Activated CD4-positive, alpha-beta T cell treated with anti-CD3 and anti-CD28 coated beads, Interleukin-2, amount 50 U/mL, for 48 hours (primary cell): ENCODE measurements at places on chromosomes 5 and 9.

- DNase-seq: no peak
Measured at GRCh38 chr9:115133649-115134048, 15.7 kb upstream of the TNC start.

DNA sequence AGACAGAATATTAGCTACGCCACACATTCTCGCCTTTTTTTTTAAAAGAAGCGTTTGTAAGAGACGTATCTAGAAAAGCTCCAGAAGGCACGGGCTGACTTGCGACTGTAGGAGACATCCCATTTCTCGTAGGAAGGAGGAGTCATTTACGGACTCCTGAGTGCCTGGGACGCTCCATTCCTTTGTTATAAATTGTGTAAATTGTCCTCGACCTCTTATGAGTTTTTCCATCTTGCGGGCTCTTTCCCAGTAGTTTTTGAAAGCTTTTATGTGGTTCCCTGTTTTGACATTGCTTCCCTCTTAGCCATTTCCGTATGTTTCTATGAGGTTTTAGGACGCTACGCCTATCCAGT lies 1.0 kb downstream of the RABL6 start:
- DNase-seq: no peak

DNA sequence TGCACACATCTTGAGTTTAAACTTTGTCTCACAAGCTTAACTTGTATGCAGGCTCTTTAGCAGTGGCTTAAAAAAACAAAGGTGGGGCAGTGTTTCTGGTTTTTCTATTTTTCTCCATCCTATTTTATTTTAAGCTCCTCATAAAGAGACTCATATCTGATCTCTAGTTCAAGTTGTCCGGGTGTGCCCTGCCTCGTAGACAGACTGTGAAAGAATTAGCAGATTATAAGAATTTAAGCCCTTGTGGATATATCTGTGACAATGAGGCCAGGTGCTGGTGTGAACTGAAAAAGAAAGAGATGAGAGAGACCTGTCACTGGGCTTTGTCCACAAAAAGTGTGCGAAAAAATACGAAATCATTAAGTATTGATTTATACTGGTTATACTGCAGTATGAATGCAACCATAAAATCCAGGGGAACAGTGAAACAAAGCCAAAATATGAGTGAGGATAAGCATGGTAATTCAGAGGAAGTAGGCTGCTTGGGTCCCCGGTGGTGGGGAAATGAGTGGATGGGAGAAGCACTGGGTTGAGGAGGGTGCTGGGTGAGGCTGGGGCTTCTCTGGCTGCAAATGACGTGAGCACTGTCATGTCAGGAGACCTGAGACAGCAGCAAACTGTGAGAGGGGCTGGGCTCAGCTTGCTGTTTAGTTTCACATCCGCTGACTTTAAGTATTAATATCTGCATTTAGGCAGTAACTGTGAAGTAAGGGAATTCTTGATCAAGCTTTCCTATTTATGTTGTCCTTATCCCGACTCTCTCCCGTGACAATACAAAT lies 179.7 kb upstream of the ANKRD55 start:
- peak; percentile 11 for DNase-seq

DNA sequence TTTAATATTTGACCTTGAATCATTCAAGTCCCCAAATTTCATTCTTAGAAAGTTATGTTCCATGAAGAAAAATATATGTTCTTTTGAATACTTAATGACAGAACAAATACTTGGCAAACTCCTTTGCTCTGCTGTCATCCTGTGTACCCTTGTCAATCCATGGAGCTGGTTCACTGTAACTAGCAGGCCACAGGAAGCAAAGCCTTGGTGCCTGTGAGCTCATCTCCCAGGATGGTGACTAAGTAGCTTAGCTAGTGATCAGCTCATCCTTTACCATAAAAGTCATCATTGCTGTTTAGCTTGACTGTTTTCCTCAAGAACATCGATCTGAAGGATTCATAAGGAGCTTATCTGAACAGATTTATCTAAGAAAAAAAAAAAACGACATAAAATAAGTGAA lies 65.4 kb downstream of the WDR41 start:
- no peak for DNase-seq

DNA sequence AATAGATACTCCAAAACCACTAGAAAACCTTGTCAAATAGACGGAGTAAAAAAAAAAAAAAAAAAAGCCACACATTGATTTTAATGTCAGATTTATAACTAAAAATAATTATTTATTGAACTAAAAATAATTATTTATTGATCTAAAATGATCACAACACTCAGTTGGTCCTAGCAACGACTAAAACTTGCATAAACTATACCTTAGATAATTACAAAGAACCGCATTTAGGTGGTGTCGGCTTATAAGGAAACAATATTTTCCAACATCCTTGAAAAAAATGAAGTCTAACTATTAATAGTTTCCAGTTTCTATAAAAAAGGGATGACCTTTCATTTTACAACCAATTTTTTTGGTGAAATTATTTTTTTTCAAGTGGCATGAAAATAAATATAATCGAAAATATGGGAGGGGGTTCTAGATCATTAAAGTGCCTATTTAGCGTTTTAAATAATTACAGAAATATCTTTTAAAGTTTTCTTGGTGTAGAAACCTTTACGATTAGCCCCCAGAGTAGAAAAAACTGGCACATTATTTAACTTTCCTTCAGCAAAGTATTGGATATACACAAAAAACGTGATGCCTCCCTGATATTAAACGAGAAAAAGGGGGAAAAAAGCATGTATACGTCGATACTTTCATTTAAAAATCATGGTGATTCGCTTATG lies 3.7 kb downstream of the ARRDC3 start:
- no peak for DNase-seq

DNA sequence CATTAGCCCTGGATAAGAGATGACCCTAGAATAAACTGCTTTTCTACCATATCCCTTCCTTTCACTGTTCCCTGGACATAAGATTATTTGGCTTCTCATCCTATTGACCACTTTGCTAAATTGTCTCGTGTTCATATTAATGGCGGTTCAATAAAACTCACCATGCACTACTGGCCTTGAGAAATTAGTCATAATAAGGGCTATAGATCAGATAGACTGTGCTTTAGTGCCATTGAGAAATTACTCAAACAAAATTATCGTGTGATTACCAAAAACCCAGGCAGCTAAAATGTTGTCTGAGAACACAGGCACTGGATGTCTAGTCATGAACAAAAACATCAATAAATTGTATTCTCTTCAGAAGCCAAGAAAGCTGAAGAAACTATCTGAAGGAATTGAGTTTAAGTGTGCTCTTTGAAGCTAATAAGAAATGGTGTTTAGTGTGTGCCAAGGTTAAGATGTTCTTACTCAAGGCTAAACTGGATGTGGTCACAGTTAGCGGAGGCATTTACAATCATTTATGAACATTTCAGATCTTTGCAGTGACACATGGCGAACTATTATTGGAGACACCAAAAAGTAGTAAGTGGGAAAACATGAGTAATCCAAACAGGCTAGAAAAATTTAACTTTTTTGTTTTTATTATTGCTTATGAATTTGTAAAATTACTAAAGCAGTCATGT lies 460.4 kb upstream of the RORB start:
- DNase-seq: no peak

- no peak for DNase-seq
Measured at GRCh38 chr5:15717001-15717400, 217.0 kb downstream of the FBXL7 start.

GRCh38 chr5:39164529-39165402 lies 54.6 kb downstream of the FYB1 start:
- DNase-seq: no peak

DNA sequence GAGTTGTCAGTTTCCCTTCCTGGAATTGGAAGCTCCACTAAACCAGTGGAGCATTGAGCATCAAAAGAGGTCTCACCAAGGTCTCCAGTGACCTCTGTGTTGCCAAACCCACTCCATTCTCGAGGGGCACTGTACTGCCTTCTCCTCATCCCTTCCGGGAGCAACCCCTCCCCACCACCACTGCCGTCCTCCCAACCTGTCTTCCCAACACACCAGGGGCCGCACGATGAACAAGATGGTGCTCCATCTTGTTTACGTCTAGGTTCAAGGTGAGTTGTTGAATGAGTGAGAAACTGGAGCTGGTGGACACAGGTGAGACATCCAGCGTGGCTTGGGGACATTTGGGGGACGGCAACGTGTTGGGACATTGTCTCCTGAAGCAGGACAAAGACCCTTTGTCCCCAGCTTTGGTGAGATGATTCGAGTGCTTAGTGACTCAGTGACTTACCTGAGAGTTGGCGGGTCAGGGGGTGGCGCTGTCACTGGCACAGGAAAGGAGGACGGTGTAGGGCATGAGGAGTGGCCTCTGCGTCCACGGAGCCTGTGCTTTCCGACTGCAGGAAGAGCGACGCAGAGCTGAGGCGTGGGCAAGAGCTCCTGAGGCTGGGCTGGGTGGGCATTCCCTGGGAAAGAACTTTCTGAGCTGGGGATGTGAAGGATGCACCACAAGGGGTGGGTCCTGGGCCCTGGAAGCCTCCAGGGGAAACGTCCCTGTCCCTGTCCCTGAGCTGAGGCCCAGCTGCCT lies 44.8 kb upstream of the RNU6ATAC start:
- no peak for DNase-seq

- DNase-seq: no peak
Measured at GRCh38 chr9:124457887-124458431, 7.7 kb downstream of the ADGRD2 start.

DNA sequence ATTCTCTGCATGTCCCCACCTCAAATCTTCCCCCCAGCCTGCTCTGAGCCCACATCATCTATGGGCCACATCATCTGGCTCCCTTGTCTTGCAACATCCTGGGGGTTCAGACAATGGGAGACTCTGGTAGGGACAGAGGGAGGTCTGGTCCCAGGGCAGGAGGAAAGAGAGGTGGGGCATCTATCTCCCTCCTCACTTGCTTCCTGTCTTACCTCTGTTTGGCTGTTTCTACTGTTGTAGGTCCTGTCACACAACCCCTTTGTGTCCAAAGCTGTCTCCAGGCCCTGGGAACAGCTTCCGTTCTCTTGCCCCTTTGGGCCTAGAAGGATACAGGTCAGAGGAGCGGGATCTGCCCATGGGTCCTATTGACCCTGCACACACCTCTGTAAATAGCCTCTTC lies 227.2 kb downstream of the NSG2 start:
- no peak for DNase-seq

DNA sequence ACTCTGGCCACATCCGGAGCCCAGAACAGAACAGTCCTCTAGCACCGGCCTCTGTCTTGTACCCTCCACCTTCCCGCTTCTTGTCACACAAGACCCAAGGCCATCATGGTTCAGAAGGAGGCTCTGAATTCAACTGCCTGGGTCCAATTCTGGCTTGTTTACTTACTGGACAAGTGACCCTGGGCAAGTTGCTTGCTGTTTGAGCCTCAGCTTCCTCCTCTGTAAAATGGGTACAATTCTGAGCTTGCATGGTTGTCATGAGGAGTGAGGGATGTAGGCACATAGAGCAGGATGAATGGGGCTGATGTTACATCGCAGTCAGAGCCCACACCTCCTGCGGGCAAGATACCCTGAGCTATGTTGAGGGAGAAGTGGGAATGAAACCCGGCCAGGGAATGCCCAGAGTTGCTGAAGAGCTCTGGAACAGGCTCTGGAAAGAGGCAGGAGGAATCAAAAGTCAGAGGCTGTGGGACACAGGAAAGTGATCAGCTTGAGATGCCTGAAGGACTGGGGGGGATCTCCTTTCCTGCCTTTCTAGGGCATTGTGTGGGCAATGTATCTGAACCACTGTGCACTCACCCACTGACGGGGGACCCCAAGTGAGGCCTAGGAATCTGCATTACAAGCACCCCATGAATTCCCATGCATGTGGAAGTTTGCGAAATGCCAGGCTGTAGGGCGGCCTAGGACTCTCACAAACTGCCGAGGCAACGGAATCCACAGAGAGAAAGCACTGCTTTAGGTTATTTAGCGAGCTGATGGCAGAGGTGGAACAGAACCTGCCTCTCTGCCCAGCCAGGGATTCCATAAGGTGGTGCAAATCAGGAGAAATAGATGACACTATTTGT lies 29.4 kb upstream of the IL17B start:
- no peak for DNase-seq

DNA sequence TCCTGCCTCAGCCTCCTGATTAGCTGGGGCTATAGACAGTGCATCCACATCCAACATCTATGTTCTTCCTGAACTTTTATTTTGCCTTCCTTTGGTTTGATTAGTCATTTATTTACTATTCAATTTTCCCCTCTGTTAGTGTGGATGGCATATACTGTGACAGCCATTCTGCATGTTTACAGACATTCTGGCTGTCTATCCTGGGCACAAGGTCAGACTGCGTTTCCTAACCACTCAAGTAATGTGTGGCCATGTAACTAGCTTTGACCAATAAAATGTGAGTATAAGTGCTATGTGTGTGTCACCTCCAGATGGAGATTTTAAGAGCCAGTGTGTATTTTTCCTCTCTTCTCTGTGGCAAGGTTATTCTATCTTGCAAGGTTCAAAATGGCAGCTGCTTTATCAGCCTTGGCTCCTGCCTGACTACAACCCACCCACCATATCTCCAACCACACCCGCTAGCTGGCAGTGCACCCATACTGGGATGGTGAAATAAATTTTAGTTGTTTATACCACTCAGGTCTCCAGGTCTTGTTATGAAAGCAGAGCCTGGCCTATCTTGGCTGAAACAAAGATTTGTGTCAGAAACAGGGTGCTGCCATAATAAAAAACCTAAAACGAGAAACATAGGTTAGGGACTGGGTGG lies 32.2 kb downstream of the PDE6A start:
- DNase-seq: no peak

DNA sequence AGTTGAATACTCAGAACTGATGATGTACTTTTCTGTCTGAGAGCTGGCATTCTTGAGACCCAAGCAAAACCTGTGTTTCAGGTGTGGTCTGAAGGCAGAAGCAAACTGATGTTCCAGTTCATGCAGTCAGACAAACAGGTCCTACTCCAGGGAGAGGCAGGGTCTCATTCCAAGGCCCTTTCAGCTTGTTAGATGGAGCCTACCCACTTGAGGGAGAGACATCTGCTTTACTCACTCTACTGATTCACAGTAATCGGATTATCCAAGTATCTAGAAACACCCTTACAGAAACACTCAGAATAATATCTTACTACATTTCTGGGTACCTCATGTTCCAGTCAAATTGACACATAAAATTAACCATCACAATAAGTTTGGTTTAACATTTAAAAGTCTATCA lies 207.8 kb downstream of the KDM4C start:
- DNase-seq: no peak

DNA sequence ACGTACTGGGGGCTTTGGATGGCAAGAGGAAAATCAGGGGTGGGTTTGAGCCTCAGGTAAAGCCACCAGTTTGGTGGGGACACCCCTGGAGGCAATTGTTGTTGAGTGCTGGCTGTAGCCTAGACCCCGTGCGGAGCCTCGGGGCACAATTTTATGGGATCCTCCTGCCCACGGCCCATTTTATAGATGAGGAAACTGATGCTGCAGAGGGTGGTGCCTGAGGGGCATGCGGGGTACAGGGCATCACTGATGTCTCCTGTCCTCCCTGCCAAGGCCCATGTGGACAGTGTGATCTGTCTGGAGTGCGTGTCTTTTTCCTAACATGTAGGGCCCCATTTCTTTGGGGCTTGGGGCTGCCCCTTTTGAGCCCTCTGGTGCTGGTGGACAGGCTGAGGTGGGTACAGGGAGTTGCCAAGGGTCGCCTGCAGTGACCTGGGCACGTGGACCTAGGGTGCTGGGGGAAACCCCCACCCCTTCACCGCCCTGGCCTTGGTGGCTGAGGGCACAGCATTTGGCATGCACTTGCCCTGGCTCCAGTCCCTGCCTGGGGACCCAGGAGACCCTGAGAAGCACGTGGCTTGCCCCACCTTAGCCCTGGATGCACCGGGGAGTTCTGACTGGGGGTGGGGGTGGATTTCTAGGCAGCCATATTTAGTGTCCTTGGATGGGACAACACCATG lies 22.1 kb downstream of the WNK2 start:
- no peak for DNase-seq
